ENCODE measurements at places on chromosomes 11 and 22.

DNA sequence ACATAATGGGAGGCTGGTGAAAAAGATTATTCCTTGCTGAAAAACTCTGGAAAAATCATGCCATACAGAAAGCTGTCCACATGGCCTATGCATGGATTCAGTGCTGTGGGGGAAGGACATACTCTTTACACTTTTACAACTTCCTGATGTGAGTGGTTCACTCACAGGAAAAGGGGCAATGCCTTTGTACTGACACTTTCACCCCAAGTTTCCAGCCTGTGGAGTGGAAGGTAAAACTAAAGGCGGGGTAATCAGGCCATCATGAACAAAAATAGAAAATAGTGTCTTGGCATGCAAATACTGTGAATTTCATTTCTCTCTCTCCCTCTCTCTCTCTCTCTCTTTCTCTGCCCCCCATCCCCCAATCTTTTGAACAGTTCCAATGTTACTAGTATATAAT, 281.8 kb downstream of the ETS1 start:
- DNase-seq, result peak; percentile 28

DNA sequence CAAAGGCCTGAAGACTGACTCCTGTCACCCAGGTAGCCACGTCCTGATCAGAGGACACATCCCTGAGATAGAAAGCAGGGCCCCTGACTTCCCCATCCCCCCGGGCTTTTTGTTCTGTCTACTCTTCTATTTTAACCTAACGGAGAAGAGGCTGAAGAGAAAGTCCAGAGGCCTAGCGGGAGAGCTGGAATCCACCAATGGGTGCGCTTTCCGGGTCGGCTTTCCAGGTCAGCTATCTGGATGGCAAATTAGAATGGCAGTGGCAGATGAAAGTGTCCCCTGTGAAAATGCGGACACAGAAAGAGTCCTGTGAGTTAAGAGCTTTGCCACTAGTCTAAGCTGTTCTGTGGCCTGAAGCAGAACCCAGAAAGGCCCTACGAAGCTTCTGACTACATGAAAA, 13.1 kb upstream of the SERPING1 start:
- no peak for DNase-seq

- DNase-seq, result no peak
Measured at GRCh38 chr22:31400023-31400397, 606 bp downstream of the DRG1 start.

DNA sequence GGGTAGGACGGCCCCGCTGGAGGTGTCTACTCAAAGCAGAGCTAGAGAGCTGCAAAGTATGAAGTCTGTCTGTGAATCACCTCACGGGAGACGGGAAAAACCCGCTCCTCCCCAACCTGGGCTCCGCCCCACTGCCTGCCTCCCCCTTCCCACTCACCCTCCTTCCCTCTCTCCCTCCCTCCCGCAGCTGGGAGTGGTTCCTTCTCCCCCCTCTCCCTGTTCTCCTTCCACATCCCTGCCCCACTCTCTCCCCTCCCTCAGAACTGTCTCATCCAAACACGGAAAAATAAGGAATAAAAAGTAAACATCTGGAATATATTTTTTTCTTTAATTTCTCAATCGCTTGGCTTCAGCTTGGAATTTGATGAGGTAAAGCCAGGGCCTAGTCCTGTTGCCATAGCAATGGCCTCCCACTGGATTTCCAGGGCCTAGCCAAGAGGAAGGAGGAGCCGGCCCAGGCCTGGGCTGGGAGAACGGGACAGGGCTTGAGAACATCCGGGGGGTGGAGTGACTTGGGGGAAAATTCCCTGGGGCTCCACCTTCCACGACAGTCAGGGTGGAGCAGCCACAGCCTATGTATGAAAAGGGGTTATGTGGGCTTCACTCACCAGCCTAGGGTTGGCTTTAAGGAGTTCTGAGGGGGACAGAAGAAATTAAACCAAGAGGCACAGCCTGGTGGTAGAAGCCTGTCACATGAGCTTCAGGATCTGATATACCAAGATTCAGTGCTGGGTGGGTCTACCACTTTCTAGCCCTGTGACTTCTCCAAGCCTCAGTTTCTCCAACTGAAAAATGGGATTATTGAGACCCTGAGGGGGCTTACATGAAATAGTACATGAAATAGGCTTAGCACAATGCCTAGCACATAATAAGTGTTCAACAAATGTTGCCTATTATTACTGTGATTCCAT, 2.2 kb downstream of the TNKS1BP1 start:
- DNase-seq, result no peak

GRCh38 chr11:43920598-43921419, 21.6 kb upstream of the C11orf96 start:
- peak; percentile 53 for DNase-seq

- DNase-seq, result no peak
Measured at GRCh38 chr11:45815747-45816146, 10.8 kb downstream of the SLC35C1 start.

DNA sequence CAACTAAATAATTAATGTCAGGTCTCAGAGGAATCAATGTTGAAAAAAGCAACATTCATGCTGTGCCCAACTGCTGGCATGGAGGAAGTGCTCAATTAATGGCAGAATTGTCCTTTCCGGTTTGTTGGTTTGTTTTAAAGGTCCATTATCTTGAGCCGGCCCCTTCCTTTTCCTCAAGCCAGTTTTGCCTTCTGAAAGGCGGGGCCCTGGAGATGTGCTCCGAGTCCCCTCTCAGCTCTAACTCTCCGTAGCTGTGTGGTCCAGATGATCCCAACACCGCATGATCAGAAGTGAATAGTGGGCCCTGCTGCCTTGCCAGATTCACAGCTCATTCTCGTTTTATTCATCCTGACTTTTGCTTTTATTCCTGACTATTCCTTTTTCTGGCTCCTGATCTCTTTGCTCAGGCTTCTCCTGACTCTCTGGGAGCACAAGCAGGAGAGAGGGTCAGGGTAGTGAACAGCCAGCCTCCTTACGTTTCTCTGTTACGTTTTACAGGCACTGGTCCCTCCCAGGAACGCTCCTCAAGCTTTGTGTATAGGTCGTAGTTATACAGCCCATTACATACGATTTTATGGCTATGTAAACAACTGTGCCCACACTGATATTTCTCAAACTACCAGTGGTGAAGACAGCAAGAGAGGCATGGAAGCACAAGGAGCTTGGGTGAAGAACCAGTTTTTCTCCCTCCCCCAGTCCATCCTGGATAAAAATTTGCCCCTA, 265.9 kb downstream of the LARGE1 start:
- DNase-seq, result no peak

- DNase-seq, result no peak
Measured at GRCh38 chr11:116086426-116086825, 582.2 kb upstream of the CADM1 start.

- DNase-seq, result no peak
Measured at GRCh38 chr11:94151903-94152677, 23.4 kb downstream of the PANX1 start.

DNA sequence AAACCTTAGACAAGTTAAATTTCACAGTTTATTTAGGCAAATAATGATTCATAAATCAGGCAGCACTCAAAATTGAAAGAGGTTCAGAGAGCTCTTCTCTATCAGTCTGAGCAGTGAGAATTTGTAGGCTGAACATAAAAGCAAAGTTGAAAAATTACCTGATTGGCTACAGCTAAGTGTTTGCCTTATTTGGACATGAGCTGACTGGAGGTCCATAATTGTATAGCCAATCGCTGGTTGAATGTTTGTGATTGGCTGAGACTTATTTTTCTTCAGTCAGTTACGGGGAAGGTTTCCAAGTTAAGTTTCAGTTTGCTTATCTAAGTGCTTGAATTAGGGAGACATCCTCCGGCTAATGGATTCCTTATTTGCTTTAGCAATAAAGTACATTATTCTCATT, 527.5 kb downstream of the CNTN5 start:
- no peak for DNase-seq

DNA sequence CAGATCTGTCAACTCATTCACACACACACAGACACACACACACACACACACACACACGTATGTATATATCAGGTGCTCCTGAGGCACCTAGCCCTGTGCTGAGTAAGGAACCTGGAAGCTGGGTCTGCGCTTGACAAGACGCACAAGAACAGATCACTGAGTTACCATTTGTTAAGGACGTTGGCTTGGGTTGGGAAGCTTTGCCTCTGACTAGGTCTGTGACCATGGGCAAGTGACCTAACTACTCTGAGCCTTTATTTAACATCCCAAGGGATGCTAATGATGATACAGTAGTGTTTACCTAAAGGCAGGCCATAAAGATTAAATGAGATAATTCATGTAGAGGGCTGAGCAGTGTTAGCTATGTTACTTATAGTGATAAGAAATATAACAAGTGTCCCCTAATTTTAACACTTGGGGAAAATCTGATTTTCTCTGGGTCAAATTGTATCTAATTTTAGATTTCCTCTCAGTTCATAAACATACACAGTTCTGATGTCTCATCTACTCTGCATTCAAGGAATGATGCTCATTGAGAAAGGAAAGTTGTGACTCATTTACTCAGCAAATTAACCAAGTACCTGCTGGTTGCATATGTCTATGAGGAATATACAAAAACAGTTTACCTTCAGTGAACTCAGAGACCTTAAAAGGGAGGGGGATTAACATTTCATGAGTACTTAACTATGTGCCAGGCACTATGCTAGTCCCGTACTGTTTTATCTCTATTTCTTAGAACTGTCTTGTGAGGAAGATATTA, 13.6 kb downstream of the RNF185 start:
- DNase-seq, result no peak

- no peak for DNase-seq
Measured at GRCh38 chr11:85737738-85738137, 51.7 kb upstream of the CCDC89 start.

GRCh38 chr11:15206791-15207190, 92.1 kb downstream of the INSC start:
- DNase-seq, result no peak

GRCh38 chr11:40054631-40055030, 1404.8 kb downstream of the LRRC4C start:
- DNase-seq, result no peak

GRCh38 chr11:107821199-107821927, 37.2 kb downstream of the SLC35F2 start:
- no peak for DNase-seq

DNA sequence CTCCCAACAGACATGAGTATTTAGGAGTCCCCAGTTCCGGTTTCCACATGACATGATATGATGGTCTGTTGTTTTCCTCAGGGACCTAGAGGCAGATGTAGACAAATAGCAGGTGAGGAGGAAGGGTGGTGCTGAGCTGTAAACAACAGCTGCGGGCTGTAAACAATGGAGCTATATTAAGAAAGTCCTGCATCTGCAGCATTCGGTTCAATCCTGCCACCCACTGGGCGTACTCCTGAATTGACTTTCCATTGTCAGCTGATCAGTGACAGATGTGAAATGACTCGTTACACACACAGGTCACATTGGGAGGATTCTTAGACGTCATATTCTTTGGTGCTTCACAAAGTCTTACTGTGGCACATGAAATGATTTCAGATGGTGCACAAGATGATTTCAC, 26.8 kb upstream of the RAG1 start:
- DNase-seq, result no peak

- no peak for DNase-seq
Measured at GRCh38 chr11:36224209-36224882, 64.9 kb downstream of the COMMD9 start.

- no peak for DNase-seq
Measured at GRCh38 chr11:96186806-96187205, 156.2 kb downstream of the MAML2 start.

- DNase-seq, result no peak
Measured at GRCh38 chr11:112999520-112999919, 38.3 kb downstream of the NCAM1 start.

GRCh38 chr11:116691771-116692177, 81.0 kb downstream of the BUD13 start:
- DNase-seq, result peak; percentile 18

DNA sequence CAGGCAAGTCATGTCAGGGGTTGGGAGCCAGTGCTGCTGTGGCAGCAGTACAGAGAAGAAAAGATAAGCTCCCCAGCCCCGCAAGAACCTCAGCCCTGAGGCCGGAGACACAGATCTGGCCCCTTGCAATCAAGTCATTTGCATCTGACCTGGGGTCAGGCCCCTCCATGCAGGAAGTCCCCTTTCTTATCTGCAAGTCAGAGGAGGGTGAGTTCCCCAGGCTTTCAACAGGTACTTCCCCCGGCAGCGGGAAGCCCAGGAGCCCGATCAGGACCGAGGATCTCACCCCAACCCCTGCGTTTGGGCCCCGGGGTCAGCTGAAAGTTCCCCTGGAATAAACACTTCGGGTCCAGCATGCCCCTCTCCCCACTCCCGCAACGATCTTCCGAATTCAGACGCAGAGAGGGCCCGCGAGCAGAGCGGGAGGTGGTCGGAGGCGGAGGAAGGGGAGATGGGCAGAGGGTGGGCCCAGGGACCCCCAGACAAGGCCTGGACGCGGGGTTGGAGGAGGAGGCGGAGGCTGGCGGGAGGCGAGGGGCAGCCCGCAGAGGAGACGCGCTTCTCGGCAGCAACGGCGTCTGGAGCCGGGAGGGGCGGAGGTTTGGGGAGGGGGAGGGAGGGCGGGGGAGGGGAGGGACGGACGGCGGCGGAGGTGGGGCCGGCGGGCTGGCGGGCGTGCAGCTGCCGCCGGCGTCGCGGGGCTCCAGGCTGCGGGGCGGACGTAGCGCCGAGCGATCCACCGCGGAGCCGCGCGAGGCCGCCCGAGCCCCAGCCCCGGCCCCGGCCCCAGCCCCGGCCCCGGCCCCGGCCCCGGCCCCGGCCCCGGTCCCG, at the start of gene TSPAN18:
TSS of gene TSPAN18 (plus strand) at position 680 of the 831 bp plus-strand sequence. CDS start 179,455 bp downstream, outside the sequence.
- no peak for DNase-seq

DNA sequence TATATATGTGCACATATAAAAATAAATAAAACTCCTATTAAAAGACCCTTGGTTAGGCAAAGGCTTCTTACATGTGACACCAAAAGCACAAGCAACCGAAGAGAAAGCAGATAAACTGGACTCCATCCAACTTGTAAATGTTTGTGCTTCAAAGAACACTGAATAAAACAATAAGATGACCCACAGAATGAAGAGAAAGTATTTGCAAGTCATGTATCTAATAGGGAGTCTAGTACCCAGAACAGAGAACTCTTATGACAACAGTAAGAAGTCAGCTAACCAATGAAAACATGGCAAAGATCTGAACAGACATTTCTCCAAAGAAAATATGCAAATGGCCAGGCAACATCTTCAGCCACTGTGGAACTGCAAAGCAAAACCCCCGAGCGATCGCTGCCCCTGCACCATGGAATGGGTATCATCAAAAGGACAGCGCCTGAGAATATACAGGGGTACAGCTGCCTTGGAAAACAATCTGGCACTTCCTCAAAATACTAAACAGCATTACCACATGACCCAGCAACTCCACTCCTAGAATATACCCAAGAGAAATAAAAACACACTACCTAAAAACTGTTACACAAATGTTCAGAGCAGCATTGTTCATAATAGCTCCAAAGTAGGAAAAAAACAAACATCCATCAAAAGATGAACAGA, 17.2 kb downstream of the BRD1 start:
- no peak for DNase-seq
